ENCODE measurements at places on chromosomes 1 and 21. TPM values are rescaled to one million over a fixed set of nuclear protein-coding genes. Genes with fewer than 3 reads are reported as not detected.

- no peak for DNase-seq
These were observed 9.0 kb upstream of the SLC2A7 start for GRCh38 chr1:9035226-9035625.

GRCh38 chr1:243440406-243440805 is 184.6 kb downstream of the SDCCAG8 start:
- DNase-seq: no peak

GRCh38 chr1:110605901-110606656 is at the start of gene KCNA2:
Gene KCNA2, minus strand, starts transcription at chr1:110606358. Its CDS starts 1,576 bp downstream, at chr1:110604782.
- DNase-seq: no peak

DNA sequence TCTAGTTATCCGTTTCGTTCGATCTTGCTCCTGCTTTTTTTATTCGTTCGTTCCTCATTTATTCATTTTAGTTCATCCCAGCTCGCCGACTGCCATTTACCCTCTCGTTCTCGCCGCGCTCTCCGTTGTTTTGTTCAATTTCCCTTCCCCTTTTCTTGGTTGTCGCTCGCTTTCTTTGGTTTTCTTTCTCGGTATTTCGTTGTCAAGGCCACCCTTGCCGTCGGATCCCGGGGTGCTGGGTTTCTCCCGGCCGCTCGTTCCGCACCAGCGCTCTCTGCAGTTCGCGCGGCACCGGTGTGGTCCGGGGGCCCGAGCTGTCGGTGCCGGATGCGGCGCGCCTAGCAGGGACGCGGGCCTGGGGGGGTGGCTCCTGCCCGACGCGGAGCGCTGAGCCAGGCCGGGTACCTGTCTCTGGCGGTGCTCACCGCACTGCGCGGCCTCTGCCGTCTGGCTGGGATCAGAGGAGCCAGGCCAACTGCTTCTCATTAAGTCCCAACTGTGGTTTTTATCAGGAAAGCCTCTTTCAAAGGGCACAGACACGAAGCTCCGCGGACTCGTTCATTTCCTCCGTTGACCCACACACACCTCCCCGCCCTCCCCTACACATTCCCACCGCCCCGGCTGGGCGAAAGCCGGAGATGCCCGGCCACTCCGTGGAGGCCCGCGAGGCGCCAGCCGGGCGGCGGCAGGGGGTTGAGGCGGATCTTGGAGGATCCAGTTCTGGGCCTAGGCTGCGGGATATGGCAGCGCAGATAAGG is 1.6 kb downstream of the ALX3 start:
- no peak for DNase-seq

GRCh38 chr1:226407199-226407496 is 745 bp downstream of the PARP1 start:
- DNase-seq: no peak

- no peak for DNase-seq
These were observed 16.5 kb upstream of the A3GALT2 start for GRCh38 chr1:33337441-33337840.

- DNase-seq: no peak
These were observed 7.3 kb downstream of the PSEN2 start for GRCh38 chr1:226877669-226878068.

- no peak for DNase-seq
These were observed 24.8 kb upstream of the NTPCR start for GRCh38 chr1:232925421-232926220.

- no peak for DNase-seq
These were observed 239.8 kb downstream of the NFIA start for GRCh38 chr1:61322008-61322744.

DNA sequence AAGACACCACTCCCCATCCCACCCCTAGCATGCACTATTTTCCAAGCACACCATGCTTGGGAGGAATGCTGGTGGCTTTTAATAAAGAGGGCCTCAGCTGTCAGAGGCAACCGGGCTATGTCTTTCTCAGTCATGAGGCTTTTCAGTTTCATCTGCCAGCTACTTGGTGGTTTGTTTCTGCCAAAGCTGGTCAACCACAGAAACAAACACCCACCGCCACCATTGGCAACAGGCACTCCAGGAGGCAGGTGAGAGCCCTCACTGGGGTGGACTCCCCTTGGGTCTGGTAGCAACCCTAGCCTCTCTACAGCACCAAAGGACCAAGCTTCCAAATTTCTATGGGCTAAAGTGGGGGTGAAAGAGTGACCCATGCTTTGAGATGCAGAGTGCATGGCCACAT is 54.3 kb upstream of the CD1D start:
- DNase-seq: no peak

GRCh38 chr1:223864084-223864483 is 18.3 kb upstream of the TP53BP2 start:
- no peak for DNase-seq

DNA sequence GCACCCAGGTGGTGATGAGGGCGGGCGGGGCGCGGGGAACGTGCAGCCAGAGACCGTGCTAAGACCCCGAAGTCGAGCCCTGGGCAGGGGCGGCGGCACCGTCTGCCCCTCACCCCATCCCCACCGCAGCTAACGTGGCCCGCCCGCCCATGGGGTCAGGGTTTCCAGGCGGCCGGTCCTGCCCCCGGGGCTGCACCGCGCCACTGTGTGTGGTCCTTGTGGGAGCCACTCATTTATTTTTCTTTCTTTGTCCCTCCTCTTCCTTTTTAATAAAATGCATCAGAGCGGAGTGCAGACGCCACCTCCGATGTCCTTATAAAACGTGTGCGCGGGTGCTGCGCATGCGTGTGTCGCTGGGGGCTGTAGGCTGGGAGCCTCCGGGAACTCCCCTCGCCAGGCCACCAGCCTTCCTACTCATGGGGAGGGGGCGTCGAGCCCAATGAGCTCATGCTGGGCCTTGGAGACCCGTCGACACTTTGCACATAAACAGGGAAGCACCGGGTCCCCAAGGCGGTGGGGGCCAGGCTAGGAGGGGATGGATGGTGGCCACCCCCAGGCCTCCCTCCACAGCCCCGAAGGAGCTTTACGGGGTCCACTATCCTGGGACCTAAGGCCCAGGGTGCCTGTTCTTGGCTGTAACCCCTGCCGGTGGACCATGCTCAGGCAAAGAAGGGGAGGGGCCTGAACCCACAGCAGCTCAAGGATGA is 59.9 kb downstream of the WNT9A start:
- DNase-seq: peak; percentile 47

- DNase-seq: no peak
These were observed 181.1 kb downstream of the RASAL2 start for GRCh38 chr1:178275049-178275448.

DNA sequence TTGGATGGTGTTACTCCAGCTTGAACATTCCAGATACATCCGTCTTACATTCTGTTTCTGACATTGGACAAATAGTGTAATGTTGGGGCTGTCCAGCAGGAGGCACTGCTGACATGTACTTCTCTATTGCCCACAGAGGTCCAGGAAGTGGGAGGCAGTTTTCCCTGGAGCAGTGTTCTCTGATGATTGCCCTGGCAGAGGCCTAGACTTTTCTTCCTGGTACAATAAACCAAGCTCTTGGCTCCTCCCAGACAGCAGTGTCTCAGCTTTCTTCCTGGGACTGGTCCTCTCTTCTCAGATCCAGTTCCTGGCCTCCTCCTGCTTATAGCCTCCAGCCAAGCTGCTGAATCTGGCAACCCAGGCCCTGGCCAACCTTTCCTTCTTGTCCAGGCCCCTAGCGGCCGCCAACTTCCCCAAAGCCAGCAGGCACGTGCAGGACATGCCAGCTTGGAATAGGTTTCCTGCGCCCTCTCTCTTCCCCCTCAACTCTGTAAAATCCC is 14.9 kb upstream of the IFNLR1 start:
- peak; percentile 92 for DNase-seq

- DNase-seq: no peak
These were observed 110.1 kb downstream of the ZNF326 start for GRCh38 chr1:90104941-90105538.

DNA sequence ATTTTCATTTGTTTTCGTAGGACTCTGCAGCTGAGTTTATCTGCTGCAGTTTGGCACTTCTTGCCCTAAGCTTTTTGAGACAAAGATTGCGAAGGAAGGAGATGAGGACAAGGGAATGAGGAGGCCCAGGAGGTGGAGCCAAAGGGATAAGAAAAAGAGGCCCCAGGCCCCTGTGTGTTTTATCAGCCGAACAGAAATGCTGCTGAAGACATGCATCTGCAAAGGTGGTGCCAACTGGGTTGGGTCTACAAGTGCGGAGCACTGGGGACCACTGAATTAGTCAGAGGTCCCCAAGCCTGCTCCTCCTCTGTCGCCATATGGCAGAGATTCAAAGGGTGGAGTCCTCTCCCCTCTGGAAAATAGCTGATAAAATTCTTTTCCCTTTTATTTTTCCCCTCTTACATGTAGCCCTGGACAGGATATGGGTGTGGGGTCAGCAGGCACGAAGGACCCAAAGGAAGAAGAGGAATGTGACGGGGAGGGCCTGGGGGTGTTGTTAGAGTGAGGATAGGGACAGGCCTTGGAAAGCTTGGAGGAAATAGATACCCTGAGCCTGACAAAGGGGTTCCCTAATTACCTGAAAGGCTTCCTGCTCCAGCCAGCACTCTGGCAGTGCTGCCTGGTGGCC is 2.7 kb downstream of the CD34 start:
- DNase-seq: no peak

GRCh38 chr1:143661418-143662101 is 310.2 kb downstream of the FAM72C start:
- no peak for DNase-seq

- DNase-seq: no peak
These were observed 41.6 kb downstream of the KIRREL1 start for GRCh38 chr1:158035014-158035413.

DNA sequence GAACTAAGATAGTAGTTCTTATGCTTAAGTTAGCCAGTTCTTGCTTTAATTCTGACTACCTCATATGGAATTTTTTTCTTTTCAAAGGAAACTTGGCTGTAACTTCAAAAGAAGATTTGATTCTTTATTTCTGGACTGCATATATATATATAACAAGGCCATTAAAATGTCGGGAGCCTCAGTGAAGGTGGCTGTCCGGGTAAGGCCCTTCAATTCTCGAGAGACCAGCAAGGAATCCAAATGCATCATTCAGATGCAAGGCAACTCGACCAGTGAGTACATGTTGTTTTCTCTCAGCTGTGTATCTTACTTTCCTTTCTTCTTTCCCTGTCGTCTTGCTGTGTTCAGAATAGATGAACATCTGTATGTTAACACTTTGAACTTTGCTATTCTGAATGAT is 21.8 kb downstream of the KIF1B start:
- no peak for DNase-seq

DNA sequence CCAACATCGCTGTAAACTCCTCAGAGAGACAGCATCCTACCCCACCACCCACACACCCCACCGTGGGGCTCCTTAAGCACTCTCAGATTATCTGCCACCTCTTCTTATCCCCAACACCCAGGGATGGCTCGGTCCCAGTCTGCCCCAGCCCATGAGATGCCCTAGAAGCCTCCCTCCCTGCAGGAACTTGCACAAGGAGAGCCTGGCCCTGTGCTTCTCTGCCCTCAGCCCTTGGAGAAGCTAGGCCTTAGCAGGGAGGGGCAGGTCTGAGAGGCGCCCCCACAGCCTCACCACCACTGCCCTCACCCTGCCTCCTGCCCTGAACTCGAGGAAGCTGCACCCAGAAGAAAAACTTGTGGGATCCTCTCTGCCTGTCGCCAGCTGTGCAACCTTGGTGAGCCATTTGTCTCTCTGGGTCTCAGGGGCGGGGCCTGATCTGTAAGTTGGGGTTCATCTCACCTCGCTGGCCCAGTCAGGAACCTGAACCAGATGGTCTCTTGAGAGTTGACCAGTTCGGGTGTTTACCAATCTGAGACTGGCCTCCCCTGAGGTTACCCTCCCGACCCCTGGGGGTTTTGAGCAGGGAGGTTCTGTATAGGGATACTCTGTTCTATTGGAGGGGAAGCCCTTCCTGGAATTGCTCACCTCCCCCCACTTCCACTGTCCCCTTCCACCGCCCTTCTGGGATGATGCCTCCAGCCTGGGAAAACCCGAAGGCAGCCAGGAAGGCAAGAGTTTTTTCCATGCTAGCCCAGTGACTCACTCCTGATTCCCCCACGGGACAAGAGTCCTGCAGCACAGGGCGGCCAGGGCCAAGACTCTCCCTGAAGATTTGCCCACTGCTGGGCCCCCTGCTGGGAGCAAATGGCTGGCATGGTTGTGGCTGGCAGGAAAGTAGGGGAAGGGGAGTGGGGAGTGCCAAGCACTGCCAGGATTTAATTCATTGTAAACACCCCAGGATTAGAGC is at the start of gene S100A3:
Gene S100A3, minus strand, starts transcription at position 537 of the 967 bp plus-strand sequence. CDS start 773 bp downstream, outside the sequence.
- DNase-seq: no peak

DNA sequence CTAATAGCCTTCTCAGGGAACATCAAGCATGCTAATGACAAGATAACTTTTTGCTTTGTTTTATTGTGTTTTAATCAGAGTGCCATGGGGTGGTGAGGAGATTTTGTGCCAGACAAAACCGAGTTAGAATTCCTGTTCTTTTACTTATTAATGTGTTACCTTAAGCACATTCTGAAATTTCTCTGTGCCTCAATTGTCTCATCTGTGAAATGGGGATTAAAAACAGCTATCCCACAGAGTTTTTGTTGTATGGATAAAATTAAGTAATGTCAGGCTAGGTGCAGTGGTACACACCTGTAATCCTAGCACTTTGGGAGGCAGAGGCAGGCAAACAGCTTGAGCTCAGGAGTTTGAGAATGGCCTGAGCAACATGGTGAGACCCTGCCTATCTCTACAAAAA is 138.0 kb downstream of the PROX1 start:
- DNase-seq: no peak

RPE65 gene
- total RNA-seq: not detected

UBQLN4 gene
- 34.1 TPM for total RNA-seq

TRABD2B gene
- total RNA-seq: 11.2 TPM

GPR161 gene
- total RNA-seq: 13.9 TPM

ANGPTL1 gene
- total RNA-seq: 24.2 TPM

MPL gene
- total RNA-seq: not detected

PGLYRP4 gene
- not detected for total RNA-seq

AIDA gene
- 76.9 TPM for total RNA-seq

CD5L gene
- total RNA-seq: not detected
